ENCODE measurements at places on chromosomes 16 and 17.

GRCh38 chr17:5715478-5715877 is 131.2 kb upstream of the NLRP1 start:
- DNase-seq = no peak

DNA sequence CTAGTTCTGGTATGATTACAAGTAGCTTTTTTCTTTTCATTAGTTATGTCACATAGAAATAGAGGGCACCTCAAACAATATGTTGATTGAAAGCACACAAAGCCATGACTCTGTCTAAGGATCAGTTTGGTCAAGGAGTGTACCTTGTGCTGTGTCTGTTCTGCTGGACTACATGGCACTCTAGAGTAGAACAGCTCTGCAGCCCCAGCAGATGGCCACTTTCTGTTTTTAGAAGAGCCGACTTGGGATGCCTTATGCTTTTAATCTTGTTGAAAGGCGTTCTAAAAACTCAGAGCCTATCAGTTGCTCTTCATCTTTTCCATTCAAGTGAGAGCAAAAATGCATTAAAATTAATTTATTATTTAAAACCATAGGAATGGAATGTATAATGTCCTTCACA is 49.3 kb upstream of the CA10 start:
- DNase-seq = no peak

DNA sequence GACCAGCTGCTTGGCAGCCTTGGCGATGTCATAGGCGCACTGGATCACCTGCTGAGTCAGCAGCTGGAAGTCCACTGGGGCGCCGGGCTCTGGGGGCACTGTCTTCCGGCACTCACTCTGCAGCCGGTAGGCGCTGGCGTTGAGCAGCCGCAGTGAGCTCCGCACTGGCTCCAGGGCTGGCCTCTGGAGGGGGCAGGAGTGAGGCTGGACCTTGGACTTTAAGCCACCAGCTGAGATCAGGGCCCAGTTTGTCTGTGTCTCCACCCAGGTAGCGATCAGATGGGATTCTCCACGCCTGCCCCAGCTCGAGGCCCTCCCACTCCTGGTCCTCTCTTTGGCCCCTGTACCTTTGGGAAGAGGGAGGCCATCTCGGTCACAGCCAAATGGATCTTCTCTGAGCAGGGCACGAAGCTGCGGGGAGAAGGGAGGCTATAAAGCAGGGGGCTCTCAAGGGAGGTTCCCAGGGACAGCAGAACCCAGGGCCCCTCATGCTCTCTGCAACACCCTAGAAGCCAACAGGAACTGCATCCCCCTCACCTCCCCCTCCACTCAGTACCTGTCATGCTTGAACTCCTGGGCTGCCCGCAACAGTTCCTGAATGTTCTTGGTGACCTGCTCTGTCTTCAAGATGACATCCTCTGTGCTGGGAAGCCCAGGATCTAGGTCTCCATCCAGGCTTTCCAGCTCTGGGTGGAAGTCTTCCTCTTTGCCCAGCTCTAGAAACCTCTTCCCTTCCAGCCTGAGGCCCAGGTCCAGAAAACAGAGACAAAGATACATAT is 6.4 kb downstream of the TP53I13 start:
- DNase-seq = no peak

GRCh38 chr17:2711608-2712299 is at the start of gene CLUH:
Gene CLUH (minus strand): TSS chr17:2711764. CDS start chr17:2711661, 103 bp downstream.
- peak; percentile 94 for DNase-seq

- no peak for DNase-seq
These were observed 804 bp downstream of the CRYM start for GRCh38 chr16:21277045-21277926.

DNA sequence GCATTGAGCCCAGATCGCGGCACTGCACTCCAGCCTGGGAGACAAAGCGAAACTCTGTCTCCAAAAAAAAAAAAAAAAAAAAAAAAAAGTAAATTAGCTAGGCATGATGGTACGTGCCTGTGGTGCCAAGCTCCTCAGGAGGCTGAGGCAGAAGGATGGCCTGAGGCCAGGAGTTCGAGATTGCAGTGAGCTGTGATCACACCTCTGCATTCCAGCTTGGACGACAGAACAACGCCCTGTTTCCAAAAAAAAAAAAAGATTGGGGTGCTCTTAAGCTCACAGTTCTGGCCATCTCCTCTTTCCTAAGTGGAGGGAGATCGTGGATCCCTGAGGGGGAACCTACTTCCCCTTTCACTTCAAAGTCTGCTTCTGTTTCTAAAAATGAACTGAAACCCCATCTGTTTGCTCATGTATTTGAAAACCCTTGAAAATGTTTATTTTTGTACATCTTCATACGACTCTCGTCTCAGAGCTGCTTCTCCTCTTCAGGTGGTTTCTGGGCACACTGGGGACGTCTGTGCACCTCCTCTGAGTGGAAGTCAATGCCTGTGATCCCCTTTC is 138.8 kb downstream of the PRKCA start:
- DNase-seq = peak; percentile 91

GRCh38 chr16:12902511-12903372 is 1.3 kb downstream of the SHISA9 start:
- no peak for DNase-seq

DNA sequence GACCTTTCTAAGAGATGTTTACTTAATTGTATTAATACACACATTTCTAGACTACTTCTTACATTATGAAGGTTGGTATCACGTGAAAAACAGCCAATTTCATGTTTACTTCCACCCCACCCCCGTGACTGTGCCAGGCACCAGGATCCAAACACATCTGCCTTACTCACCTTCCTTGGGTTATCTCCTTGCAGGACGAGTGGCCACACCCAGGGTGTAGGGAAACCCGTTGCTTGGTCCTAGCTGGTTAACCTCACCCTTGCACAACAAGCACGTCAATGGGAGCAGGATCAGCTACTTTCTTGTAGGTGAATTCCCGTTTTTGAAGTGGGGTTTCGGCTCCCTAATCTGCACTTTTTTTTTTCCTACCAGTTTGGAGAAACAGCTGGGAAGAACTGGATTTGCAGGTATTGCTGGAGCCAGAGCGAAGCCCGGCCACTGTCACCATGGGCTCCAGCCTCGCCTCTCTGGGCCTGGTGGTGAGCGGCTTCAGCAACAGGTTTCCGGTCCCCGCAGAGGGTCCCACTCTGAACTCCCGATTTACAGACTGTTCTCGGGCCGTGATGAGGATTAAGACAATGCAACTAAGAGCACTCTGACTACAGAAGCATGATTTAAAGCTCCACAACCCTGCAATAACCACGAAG is 2.1 kb upstream of the UBB start:
- no peak for DNase-seq

DNA sequence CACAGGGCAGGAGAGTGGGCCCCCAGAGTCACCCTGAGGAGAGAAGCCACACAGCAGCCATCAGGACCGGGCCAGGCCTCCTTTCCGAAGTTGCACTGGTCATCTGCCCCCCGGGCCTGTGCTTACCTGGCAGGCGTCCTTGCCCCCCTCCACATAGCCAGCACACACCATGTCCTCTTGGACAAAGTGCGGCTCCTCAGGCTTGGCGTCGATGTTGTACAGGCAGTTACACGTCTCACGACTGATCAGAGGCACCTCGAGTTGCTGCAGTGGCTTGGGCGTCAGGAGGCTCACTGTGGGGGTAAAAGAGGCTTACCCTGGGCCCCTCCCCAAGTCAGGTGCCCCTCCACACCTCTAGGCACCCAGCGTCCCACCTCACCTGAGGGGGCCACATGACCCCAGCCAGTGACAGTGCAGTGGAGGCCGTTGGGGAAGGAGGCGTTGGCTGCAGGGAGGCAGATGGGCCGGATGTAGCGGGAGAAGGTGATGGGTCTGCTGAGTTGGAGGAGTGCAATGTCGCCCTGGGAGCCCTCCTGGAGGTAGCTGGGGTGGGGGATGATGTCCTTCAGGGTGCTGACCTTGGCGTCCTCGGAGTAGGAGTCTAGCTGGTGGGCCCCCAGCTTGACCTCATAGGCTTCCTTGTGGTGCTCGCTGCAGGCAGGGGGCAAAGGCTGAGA is 3.1 kb downstream of the PRSS8 start:
- no peak for DNase-seq

DNA sequence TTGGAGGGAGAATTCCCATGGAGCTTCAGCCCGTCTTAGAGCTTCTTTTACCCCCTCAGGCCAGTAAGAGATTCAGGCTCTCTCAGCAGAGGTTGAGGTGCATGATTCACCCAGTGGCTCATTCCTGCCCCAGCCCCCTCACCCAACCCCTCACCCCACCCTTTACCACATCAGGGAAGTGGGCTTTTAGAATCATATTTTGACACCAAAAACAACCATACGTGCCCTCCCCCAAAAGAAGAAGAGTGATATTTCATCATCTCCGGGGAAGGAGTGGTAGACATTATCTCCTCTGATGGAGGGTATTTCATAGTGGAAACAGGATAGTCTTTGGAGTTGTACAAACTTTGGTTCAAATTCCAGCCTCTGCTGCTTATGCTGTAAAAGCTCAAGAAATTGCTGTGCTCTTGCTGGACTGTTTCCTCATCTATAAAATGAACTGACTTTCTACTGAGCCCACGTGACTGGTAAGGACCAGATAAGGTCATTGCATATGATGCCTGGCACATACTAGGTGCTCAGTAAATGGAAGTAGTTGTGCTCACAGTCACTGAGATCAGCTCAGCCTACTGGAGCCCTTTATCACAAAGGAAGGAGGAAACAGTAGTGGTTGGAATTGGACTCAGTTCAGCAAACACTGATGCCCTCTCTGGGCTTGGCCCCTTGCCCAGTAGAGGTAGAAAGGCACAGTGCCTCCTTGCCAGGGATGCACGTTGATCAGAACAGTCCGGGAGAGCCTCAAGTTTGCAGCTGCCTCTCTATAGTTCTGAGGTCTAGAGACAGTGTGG is 18.3 kb upstream of the CCL5 start:
- no peak for DNase-seq

GRCh38 chr16:77918809-77919707 is 103.3 kb upstream of the CLEC3A start:
- DNase-seq = no peak

DNA sequence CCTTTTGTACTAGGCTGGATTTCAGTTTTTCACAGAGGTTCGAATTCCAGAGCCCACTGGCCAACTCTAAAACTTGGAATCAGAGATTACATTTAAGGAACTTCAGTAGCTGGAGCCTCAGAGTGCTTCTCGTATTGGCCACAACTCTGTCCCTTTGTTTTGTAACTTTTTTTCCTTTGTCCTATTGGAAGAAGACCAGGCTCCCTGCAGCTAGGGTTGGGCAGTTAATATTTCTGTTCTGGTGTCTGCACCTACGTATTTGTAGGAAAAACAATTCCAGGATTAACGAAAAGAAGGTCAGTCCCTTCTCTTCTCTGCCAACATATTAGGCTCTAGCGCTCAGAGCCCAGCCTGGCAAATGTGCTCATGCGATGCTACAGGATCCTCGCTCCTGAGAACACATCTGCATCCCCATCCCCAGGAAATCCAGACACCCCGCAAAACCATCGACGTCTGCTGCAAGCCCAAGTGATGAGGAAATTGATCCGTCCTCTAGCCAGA is 1.9 kb downstream of the CDH11 start:
- DNase-seq = no peak

GRCh38 chr17:44170499-44171201 is at the start of gene ASB16:
Gene ASB16 (plus strand): TSS chr17:44170704. CDS start chr17:44170790, 86 bp downstream.
- no peak for DNase-seq

DNA sequence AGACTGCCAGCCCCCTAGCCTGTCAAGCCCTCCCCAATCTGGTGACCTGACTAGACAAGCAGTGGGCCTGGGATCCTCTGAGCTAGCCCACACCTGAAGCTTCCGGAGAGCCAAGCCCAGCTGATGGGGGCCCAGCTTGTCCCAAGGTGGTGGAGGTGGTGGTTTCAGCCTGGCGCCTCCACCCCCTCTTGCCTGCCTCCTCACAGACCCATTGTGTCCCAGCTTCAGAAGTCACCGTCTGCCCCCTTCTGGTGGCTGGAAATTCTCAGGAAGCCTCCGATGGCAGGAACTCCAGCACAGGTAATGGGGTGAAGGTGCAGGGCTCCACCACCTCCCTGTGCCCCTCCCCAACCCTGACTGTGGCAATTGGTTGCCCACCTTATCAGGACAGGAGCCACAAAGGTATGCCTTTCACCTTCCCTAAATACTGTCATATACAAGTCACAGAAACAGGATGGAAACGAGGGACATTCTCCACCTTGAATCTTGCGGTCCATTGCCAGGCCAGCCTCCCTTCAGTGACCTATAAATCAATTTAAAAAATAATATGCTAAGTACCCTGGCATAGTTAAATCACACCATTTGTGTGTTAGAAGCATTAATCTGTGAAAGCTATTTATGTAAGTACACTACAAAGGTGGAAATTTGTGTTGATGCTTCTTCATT is 66.0 kb upstream of the ZNF423 start:
- DNase-seq = peak; percentile 58

DNA sequence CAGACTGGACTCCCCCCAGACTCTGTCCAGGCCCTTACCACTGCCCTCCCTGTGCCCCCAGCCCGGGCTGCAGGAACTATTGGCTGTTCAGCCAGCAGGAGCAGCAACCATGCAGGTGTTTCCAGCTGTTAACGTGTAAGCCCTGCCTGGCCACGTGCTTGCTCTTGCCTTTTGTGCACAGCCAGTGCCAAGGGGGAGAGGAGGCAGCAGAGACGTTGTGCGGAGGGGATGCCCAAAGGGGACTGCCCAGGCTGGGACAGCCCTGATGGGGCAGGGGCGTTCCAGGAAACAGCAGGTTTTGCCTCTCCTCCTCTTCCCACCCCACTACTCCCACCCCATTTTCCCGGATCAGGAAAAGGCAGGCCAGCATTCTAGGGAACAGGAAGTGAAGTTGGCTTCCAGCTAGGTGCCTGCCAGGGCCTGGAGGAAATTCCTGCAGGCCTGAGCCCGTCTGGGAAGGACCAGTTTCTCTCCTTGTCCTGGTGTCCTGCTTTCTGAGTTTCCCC is 16.7 kb upstream of the LASP1NB start:
- DNase-seq = peak; percentile 56

GRCh38 chr16:83899272-83899897 is 470 bp downstream of the MLYCD start:
- peak; percentile 52 for DNase-seq

DNA sequence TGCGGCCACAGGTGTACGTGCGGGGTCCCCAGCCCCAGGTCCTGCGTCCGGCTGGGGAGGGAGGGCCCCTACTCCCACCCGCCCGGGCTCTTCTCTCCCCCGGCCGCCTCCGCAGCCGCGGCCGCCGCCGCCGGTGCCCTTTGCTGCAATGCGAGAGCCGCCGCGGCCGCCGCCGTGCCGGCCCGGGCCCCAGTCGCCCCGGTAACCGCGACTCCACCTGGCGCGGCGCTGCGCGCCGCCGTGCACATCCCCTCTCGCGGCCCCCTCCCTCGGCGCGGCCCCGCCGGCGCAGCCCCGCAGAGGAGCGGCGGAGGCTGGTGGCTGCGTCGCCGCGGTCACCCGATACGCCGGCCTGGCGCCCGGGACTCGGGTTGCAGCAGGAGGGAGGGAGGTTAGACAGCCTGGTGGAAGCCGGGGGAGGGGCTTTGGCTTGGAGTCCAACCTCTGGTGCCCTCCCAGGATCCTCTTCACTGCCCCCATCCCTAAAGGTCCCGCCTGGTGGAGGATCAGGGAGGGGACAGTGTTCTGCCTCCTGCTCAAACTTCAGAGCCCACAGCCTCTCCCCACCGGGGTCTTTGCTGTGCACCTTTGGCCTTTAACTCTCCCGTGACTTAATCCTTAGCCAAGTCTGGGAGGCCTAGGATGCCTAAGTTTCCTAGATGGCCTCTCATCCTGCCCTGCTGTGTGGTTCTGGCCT is 32.9 kb downstream of the SRCIN1 start:
- no peak for DNase-seq

GRCh38 chr17:3796110-3796821 is 4.7 kb downstream of the ITGAE start:
- DNase-seq = no peak

GRCh38 chr16:68377667-68378393 is 67.0 kb downstream of the PRMT7 start:
- no peak for DNase-seq

- DNase-seq = no peak
These were observed 1.8 kb downstream of the SLC25A11 start for GRCh38 chr17:4938069-4938491.

All from OCI-LY7 (cell line).